ENCODE measurements at places on chromosomes 6 and 20. TPM values are rescaled to one million over a fixed set of nuclear protein-coding genes. Genes with fewer than 3 reads are reported as not detected.

ALDH8A1 gene
- 0.33 TPM for total RNA-seq

EDN3 gene
- not detected for total RNA-seq

SLC35D3 gene
- total RNA-seq: not detected

XKR7 gene
- under 0.01 TPM for total RNA-seq

ENPP1 gene
- total RNA-seq: 42.0 TPM

PLA2G7 gene
- total RNA-seq: not detected

AIF1 gene
- total RNA-seq: not detected

PAK5 gene
- total RNA-seq: under 0.01 TPM

PAX1 gene
- total RNA-seq: not detected

PLCB1 gene
- total RNA-seq: 14.6 TPM

CRISP3 gene
- total RNA-seq: not detected

SLC22A2 gene
- total RNA-seq: not detected

FILIP1 gene
- total RNA-seq: 0.29 TPM

ECT2L gene
- not detected for total RNA-seq

Measured in smooth muscle cell of trachea (primary cell).